Stimulated activated naive CD8-positive, alpha-beta T cell treated with anti-CD3 and anti-CD28 coated beads, Interleukin-15, Interleukin-2, amounts not matched to agents 100 U/mL and 50 U/mL, for 24 hours (primary cell): ENCODE measurements at places on chromosomes 2 and 18.

GRCh38 chr2:220127311-220127710 lies 499.9 kb downstream of the SLC4A3 start:
- DNase-seq = no peak

DNA sequence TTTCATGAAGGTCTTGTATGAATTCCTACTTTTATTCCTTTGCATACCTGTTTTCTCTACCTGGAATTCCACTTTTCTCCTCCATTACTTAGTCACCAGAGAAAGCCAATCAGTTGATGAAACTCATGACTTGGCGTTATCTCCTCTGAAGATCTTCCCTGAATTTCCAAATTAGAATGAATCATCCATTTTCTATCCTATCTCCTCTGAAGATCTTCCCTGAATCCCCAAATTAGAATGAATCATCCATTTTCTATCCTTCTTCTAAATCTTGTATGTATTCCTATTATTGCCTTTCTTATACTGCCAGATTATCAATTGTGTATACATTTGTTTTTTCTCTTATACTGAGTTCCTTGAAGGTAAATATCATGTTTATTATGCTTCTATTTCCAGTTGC lies 440.4 kb downstream of the CCDC85A start:
- DNase-seq = no peak

DNA sequence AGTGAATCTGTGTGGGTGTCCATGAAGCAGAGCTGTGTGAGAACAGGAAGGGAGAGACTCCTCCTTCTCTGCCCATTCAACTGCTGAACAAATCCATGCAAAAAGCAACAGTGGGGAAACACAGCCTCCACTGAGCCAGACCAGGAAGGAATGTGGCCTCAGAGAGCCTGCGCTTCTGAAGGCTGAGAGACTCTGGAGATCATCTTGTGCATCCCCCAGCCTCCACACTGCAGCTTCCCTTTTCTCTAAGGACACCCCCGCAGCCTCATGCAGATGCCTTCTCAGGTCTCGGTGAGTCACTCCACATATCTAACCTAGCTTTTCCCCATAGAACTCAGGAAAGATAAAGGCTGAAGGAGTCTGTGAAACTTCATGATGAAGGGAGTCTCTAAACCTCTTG lies 402.9 kb downstream of the TNS1 start:
- no peak for DNase-seq

DNA sequence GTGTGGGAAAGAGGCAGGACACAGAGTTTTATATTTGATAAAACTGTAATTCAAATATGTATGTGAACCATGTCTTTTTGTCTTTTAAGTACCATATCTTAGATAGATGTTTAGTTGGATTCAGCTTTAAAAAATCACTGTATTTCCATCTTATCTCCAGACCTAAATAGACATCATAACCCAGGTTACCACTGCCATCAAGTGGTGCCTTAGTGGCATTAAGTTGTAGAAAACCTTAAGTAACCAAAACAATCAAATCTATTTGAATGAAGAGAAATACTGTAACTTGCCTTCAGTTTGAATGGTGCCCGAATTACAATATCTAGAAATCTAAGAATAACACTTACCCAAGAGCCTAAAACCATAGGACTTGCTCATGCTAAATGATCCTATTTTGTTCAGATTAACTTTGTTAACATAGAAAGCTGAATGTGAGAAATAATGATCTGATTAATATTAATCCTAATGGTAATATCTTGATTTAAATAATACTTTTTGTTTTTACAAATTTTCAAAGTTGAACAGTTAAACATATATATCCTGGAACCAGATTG lies 92.5 kb upstream of the MAP2 start:
- no peak for DNase-seq

GRCh38 chr2:85396531-85397470 lies 13.4 kb downstream of the CAPG start:
- DNase-seq = no peak

GRCh38 chr18:28036488-28036887 lies 140.4 kb downstream of the CDH2 start:
- no peak for DNase-seq

DNA sequence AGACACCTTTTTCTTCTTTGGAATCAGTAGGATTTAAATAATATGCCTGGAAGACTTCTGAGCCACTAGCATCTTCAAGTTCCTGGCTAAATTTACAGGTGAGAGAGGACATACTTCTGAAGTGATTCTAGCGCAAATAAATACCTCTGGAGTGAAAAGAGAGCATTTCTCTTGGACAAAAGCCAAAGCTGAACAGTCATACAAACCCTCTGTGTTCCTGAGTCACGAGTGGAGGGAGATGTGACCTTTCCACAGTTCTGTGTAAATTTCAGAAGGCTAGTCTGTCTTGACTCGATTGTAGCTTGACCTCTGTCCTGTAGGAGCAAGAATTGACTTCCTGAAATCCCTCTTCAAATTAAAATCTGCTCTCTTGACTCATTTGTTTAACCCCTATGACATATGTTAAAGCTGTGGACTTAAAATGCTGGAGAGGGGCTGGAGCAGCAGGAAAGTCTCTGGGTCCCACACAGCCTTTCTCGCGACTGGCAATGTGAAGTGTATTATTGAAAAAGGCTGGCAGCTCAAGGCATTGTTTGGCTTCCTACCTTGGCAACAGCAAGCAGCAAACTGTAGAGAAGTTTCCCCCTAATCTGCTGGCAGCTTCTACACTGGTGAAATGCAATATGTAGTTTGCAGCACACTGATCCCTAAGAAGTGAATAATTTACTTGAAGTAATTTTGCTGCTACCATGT lies 79.6 kb upstream of the GCFC2 start:
- DNase-seq = no peak

GRCh38 chr2:174072069-174072468 lies 106.9 kb upstream of the SP3 start:
- no peak for DNase-seq

GRCh38 chr2:41375901-41376300 lies 671.9 kb upstream of the PKDCC start:
- DNase-seq = no peak

DNA sequence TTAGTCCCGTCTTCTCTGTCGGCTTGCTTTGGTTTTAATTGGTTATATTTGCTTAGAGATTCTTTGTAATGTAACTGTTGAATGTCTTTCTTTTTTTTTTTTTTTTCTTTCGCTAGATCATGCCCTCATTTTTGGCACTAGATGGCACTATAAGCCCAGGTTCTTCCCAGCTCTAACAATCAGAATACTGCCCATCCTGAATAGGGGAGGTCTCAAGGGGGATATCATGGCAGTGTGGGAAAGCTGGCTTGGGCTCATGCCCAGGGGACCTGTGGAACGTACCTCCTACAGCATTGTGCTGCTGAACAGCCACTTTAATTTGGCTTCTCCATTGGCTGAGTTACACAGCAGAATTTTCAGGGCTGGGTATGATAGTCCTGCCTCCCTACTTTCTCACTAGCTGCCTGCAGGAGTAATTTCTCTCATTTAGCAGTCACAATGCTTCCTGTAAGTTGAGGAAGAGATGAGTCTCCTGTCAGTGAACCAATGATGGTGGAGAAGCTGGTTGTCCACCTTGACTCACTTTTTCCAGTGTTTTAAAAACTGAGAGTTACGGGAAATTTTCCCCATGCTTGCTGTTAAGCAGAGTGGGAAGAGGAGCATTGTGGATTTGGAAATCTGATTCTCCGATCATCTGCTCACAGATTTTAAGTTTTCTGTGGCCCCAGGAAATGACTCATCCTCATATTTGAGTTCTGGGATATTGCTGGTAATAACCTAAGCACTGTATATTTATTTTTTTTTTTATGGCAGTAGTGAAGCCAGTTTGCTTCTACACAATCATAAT lies 47.2 kb downstream of the RAD51AP2 start:
- DNase-seq = no peak

DNA sequence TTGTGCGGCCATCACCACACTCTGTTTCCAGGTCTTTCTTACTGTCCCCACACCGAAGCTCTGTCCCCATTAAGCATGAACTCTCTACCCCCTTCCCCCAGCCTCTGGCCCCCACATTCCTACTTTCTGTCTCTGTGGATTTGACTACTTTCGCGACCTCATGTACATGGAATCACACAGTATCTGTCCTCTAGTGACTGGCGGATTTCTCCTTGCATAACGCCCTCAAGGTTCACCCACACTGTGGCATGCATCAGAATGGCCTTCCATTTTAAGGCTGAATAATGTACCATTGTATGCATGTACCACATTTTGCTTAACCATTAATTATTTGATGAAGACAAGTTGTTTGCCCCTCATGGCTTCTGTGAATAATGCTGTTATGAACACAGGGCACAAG lies 467.6 kb upstream of the HS6ST1 start:
- DNase-seq = no peak

DNA sequence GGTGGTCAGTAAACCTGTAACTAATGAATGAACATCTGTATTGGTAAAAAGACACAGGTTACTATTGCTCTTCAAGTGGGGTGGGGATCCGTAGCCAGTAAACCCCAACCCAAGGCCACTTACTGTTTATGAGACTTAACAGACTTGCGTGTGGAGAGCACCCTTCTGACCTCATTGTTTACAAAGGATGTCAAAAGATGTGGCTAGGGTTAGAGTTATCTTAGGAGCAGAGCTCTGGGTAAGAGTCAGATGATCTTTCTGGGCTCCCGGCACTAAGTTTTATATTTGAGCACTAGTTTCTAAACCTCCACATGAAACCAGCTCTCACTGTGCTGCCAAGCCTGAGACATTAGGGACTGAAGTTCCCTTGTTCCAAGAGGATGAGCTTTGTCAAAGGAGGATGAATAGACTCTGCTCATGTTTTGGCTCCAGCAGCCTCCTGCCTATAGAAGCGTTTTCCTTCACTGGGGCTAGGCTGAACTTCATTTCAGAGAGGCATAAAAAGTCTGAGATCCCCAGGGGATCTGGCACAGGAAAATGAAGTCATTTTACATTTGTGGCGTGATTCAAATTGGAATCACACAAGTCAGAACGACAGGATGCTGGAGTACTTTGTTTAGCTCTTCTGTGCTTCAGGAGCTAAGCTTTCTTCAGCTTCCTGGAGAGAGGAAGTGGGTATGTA lies 403.1 kb upstream of the TRIB2 start:
- no peak for DNase-seq

DNA sequence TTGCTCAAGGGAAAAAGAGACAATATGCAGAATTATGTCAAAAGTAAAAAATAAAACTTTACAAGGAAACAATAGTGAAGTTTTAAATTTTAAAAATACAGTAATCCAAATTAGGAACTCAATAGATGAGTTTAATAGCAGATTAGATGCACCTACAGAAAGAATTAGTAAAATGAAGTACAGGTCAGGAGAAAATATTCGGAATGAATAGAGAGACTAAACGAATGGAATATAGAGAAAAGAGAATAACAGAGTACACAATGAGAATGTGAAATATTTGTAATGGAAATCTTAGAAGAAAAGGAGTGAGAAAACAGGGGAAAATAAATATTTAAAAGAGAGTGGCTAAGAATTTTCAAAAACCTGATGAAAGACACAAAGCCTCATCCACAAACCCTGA lies 275.7 kb upstream of the MMADHC start:
- DNase-seq = no peak

GRCh38 chr18:49893036-49893435 lies 79.7 kb upstream of the ACAA2 start:
- no peak for DNase-seq

GRCh38 chr2:120749506-120750431 lies 14.1 kb downstream of the GLI2 start:
- DNase-seq = no peak

DNA sequence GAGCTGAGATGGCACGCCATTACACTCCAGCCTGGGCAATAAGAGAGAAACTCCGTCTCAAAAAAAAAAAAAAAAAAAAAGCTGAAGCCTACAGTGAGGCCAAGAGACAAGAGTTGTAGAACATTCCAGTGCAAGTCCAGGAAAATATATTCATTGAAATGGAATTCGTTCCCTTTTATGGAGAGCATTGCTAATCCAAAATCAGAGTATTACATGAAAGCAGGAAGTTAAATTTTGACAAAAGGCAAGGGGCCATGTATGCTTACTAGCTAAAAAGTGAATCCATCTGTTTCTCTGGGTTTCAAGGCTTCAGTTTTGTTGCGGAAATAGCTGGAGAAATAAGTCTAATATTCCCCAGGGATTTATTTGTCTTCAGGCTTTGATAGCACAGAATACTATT lies 471.7 kb downstream of the THSD7B start:
- DNase-seq = no peak

- no peak for DNase-seq
These were observed 133.5 kb downstream of the TMEM182 start for GRCh38 chr2:102895376-102895775.

DNA sequence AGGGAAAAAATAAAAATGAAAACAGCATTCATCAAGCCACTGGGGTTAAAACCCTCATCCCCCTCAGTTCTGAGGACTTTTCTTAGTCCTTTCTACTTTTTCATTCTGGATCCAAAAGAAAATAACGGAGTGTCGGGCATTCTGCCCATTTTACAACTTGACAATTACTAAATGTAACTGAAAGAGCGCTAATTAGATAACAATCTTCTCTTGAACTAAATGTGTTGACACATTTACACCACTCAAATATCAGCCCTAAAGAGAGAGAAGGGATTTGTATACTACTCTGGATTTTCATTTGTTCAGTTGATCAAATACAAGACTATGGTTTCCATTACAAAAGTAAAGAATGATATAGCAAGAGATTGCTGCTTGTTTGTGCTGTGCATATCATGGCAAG lies 27.5 kb downstream of the ABCA12 start:
- no peak for DNase-seq

DNA sequence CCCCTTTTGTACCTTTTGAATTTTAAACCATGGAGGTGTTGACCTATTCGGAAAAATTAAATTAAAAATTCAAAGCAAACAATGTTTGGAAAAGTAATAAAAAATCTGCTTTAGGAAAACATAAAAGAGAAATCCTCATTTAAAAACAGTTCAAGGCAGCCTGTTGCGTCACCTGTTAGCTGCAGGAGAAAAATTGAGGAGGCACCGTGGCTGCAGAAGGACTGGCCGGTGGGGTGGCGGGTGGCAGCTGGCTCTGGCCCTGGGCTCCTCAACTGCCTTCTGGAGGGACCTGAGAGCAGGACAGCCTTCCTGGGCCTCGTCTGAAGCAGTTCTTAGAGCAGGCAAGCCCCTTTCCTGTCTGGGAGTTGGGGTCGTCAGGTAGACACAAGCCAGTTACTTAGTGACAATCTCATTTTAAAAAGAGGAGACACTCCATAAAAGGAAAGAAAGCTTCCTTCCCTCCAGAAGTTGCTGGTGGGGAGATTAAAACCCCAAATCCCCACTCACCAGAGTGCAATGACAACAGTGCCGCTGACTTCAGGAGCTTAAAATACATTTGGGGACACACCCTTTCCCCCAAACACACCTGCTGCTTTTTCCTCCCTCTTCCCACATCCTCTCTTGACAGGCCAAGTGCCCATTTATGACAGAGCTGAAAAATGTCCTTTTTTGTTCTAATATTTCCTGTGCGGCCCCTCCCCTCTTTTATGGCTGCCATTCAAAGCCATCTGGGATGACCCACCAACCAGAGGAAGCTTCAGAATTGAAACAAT lies 9.7 kb downstream of the ZBTB7C start:
- no peak for DNase-seq
